Kidney (tissue), 22 donors: ENCODE measurements at places on chromosomes 13 and 19.

DNA sequence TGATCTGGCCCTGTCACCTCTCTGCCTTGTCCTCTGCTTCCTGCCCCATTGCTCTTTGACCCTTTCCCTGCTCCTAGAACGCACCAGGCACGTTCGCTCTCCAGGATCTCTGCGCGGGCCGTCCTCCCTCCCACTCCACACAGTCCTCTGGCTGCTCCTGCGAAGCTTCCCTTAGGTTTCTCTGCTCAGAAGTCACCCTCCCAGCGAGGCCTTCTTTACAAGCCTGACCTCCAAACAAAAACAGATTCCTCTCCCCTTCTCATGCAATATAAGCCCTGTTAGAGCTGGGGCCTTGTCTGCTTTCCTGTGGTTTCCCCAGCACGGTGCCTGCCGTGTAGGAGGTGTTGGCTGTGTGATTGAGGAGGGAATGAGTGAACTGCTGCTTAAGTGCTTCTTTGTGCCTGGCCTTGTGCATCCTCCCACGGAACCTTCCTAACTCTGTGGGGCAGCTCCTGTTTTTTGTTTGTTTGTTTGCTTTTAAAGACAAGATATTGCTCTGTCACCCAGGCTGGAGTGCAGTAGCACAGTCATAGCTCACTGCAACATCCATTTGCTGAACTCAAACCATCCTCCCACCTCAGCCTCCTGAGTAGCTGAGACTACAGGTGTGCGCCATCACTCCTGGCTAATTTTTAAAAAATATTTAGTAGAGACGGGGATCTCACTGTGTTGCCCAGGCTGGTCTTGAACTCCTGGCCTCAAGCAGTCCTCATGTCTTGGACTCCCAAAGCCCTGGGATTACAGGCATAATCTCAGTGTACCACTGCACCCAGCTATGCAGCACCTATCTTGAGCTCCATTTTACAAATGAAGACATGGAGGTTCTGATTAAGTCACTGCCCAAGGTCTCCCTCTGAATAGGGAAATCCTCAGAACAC lies 82.0 kb downstream of the SIPA1L3 start:
- peak; percentile 19 for DNase-seq

- DNase-seq: no peak
Observed at GRCh38 chr13:111152844-111153243, 37.7 kb downstream of the ARHGEF7 start.

DNA sequence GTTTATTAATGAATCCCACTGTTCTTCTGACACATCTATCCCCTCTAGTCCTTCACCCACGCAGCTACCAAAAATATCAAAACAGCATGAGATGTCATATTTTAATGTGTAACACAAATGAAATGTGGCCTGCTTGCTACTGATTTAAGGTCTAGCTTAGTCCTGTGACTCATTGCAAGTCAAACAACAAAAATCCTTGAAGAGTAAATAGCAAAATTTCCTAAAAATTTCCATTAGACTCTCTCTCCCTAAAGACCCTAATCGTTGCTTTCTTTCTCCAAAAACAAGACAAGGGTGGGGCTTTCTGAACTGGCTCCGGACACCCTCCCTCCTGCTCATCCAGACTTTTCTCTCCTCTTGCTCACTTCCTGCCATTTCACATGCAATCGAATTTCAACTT lies 99.9 kb upstream of the IPO5 start:
- DNase-seq: no peak

DNA sequence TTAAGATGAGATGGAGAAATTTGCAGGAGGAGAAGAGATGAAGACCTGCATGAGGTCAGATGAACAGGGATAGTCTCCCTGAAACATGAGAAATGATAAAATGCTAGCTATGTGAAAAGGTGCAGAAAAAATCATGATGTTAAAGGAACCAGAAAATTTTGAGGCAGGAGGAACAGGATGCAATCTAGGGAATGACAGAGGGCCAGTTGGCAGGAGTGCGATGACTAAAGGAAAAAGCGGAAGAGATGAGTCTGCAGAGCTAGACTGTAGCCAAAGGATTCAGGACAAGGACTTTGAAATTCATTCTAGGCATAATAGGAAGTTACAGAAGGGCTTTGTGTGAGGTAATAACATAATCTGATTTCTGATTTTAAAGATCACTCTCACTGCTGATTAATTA lies 77.9 kb downstream of the TRPC4 start:
- DNase-seq: no peak

GRCh38 chr13:44402899-44403445 lies 29.3 kb downstream of the SERP2 start:
- DNase-seq: peak; percentile 43
